Hematopoietic multipotent progenitor cell treated with erythropoietin and hydrocortisone succinate and interleukin-3 and kit ligand, for 17 days (in vitro differentiated cells): ENCODE measurements at places on chromosomes 12 and 14.

DNA sequence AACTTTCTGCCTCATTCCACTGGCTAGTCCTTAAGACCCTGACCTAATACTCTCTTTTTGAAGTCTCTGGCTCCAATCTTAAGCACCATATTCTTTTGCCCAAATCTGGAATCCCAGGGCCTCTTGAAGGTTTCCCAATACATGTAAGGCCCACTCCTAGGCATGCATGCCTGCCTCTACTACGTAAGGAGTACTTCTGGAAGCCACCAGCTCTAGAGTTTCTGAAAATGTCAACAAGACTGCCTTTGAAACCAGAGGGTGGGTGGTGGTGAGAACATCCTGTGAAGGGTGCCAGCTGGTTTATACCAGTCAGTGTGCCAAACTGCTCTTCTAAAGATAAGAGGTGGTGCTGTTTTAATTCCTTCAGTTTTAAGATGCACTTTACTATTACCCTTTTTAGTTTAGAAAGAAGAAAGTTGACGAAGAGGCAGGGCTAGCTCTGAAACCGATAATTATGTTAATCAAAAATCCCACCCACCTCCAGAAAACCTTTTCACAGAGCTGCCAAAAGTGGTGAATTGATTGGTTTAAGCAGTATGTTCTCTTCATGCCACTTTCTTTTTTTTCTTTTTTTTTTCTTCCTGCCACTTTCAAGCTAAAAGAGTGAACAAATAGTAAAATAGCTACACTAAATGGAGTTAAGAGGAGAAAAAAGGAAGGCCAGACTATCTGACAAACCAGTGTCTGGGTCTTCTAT, 8.7 kb upstream of the WDR89 start:
- peak; percentile 21 for DNase-seq

- DNase-seq: no peak
These were observed 30.5 kb downstream of the TSPAN19 start for GRCh38 chr12:85005615-85006014.

DNA sequence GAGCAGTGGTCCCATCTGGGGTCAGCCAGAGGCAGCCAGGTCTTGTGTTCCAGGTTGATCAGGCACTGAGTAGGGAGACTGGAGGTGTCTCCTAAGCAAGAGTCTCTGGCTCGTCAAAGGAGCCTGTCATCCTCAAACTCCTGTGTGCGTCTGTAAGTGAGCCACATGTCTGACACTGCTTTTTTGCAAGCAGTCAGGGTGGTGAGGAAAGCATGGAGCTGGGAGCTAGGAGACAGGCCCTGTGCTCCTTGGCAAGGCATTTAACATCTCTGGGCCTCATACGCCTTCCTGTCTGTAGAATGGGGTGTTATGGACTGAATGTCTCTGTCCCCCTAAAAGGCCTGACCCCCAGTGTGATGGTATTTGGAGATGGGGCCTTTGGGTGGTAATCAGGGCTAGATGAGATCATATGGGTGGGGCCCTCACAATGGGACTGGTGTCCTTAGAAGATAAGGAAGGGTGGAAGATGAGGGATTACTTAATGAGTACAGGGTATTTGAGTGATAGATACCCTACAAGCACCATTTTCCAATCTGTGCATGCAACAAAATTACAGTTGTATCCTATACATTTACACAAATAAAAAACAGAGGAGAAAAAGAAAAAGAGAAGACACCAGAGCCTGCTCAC, 53.0 kb downstream of the ARL6IP4 start:
- DNase-seq: peak; percentile 7

- no peak for DNase-seq
These were observed 9.9 kb downstream of the POP5 start for GRCh38 chr12:120571299-120571698.

DNA sequence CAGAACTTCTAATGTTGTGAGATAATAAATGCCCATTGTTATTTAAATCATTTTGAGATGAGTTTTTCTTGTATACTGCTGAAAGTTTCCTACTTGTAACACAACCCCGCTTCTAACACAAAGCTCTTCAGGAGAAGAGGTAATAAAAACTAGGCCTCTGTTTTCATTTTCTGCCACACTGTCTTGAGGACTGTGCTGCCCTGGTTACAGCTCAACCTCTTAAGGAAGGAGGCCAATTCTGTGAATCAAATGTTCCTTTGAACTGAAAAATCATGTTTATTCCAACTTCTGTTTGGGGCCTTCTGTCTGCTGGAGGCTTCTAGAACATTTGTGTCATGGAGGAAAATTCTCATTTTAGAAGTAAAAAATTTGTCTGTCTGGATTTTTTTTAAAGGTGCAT, 100.3 kb downstream of the LRIG3 start:
- DNase-seq: no peak

DNA sequence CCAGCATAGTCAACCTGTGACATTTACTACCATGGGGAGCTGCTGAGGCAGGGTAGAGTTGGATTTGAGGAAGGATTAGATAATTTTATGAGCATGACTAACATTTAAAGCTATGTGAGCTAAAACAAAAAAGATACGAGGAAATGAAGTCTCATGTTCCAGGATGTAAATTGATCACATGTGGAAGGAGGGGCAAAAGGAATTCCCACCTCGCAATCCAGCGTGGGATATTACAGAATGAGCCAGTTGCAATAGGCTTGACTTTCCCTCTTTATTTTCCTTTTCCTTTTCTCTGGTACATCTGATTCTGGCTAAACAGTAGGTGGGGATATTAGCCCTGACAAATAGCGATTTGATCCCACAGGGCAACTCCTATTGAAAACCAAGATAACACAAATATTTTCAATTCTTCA, 214.9 kb upstream of the HMGA2 start:
- no peak for DNase-seq

GRCh38 chr14:77498120-77498979, at the start of gene ISM2:
Gene ISM2 (minus strand): TSS chr14:77498816. CDS start chr14:77498793, 23 bp downstream.
- DNase-seq: no peak

GRCh38 chr12:58950739-58951100, 30.4 kb upstream of the LRIG3 start:
- no peak for DNase-seq

- no peak for DNase-seq
These were observed 15.1 kb downstream of the GLRX5 start for GRCh38 chr14:95549656-95550585.

DNA sequence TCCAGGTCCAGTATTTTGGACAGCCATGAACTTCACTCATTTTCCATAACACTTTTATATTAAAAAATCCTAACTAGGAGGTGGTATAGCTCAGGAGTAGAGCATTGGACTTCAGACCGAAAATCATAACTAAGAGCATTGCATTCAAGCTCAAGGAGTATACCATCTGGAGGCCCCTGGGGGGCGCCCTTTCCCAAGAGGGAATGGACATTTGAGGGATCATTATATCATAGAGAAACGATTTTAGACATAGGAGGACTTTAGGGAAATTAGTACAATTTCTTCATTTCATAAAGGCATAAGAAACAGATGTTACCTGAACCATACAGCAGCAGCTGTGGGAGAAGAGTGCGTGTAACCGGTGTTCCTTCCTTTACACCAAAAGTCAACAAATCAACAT, 5.2 kb upstream of the ATG14 start:
- DNase-seq: peak; percentile 76

- DNase-seq: no peak
These were observed 13.9 kb downstream of the PPP1R36 start for GRCh38 chr14:64563696-64564095.

- DNase-seq: no peak
These were observed 54.3 kb downstream of the CLMN start for GRCh38 chr14:95265106-95266094.

- DNase-seq: no peak
These were observed 1.5 kb upstream of the KRT7 start for GRCh38 chr12:52231305-52232202.

- DNase-seq: no peak
These were observed 90.8 kb upstream of the TMTC2 start for GRCh38 chr12:82595941-82596340.

DNA sequence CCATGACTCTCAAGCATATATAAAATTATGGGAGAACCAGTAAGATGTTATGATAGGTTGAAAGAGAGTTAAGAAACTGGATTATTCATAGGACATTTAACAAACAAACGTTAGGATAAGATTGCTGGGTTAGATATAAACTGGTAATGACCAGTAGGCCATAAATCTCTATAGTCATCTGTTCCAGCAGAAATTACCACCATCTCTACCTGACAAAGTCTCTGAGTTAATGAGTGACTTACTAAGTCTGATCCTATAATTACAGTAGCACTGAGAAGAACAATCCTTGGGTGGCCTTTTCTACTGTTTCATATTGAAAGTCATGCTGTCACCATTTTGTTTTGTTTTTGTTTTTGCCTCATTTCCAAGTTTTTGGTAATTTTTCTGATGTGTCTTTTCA, 136.9 kb upstream of the CNOT2 start:
- no peak for DNase-seq

- no peak for DNase-seq
These were observed 65.6 kb upstream of the FICD start for GRCh38 chr12:108449478-108449877.

DNA sequence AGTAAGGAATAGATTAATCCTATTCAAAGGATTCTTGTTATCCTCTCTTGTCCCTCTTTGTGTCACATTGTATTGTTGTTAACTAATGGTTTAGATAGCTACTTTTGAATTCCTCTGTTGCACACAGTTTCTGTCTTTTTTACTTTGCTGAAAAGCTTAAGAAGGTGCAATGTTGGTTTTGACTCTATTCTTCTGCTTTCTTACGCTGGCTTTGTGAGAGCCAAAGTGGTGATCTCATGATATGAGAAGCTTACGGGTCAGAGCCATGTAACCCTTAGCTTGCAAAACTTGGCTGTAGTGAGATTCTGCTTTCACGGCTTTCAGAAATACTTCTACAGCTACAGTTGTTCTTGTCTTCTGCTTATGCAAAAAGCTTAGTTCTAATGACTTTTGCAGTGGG, 239.7 kb downstream of the TRHDE start:
- no peak for DNase-seq

DNA sequence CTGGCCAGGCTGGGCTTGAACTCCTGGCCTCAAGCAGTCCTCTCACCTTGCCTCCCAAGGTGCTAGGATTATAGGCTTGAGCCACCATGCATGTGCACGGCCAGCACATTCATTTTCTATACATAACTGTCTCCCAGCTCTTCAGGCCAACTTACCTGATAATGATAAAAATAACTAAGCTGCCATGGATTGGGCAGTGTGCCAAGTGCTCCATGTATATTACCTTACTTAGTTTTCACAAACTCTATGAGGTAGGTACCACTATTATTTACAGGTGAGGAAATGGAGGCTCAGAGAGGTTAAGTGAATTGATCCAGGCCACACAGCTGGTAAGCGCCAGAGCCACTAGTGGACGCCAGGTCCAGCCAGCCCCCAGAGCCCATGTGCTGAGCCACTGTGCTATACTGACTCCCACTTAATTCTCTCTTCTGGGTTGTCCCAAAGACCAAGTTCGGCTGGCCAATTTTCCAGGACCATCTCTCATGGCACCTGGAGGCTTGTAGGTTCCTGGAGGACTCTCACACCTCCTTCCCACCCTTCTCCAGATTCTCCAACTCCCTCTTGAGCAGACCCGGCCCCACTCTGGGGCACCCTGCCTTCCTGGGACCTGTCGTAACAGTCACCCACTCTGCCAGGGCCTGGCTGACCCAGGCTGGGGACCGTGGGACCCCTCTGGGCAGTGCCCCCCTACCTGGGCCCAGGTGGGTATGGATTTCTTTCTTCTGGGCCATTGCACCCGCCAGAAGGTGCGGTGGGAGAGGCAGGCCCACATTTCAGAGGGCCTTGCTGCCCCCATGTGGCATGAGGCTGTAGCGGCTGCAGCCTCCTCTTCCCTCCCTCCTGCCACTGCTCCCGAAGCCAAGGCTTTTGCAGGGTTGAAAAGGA, 30.2 kb upstream of the CIPC start:
- DNase-seq: peak; percentile 45

- DNase-seq: no peak
These were observed 122.5 kb downstream of the KTN1 start for GRCh38 chr14:55702511-55702910.

DNA sequence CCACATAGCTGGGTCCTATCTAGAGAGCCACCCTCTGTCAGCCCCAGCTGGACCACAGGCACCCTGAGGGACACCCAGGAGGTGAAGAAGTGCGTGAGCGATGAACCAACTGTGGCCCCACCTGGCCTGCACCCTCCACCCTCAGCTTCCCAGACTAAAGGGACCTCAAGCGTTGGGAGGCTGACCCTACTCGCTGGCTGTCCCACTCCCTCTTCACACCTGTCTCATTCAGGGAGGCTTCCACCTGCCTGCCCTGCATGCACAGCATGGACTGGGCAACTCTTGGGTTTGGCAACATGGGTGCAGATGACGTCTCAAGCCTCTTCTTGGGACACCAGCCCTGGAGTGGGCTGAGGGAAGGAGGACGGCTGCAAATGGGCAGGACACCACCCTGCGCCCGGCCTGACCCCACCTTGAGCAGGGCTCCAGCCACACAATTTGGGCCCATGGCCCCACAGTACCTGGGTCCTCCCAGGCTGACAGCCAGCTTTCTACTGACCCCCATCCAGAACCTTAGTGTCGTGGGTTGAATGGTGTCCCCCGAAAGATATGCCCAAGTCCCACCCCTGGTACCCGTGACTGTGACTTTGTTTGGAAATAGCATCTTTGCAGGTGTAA, 2.1 kb downstream of the TMEM179 start:
- no peak for DNase-seq

DNA sequence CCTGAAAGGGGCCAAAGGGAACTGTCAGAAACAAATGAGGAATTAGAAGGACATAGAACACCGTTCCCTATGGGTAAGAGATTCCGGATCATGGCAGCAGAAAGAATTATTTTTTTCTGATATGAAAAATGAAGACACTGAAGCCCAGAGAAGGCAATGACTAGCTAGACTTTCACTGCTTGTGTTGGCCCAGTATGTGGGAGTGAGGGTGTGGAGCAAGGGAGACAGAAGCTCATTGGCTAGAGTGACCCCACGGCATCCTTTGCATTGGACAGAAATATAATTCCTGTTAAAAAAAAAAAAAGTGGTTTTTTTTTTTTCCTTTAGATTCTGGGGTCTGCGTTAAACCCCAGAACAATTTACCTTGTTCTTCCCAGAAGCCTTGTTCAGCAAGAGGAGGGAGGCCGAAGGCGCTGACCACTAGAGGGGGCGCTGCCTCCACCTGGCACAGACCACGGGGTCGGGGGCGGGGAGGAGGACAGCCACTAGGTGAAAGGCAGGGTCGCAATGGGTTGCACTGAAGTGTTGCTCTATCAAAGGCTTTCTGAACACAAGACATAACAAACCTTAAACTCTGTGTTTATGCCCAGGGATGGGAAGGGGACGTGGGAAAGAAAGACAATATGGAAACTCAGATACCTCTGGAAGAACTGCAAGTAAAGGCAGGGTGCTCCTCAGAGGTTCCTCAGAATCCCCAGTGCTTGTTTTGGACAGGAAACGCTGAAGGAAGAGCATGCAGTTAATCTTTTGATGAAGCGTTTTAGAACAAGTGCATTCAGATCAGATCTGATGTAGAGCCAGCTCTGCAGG, 156.8 kb downstream of the KCNA5 start:
- DNase-seq: peak; percentile 54

- no peak for DNase-seq
These were observed 155.5 kb upstream of the KRR1 start for GRCh38 chr12:75666939-75667334.

GRCh38 chr12:29867823-29868222, 84.1 kb upstream of the TMTC1 start:
- no peak for DNase-seq

GRCh38 chr12:85662207-85662602, 174.0 kb downstream of the RASSF9 start:
- DNase-seq: no peak
